ENCODE measurements at places on chromosomes 13 and 19. TPM values are rescaled to one million over a fixed set of nuclear protein-coding genes. Genes with fewer than 3 reads are reported as not detected.

Gene LILRB2
- polyA plus RNA-seq = 202 TPM

Gene ATXN8OS
- polyA plus RNA-seq = not detected

Gene BEST2
- polyA plus RNA-seq = 0.02 TPM

Gene RGCC
- 167 TPM for polyA plus RNA-seq

Gene MCEMP1
- polyA plus RNA-seq = 298 TPM

Gene PTH2
- polyA plus RNA-seq = not detected

Gene NEK3
- 25.7 TPM for polyA plus RNA-seq

Gene ZNF726
- polyA plus RNA-seq = 0.78 TPM

Gene SYT5
- polyA plus RNA-seq = 0.33 TPM

Gene IFNL1
- 0.17 TPM for polyA plus RNA-seq

Gene ADGRE3
- 1.9 TPM for polyA plus RNA-seq

Gene MBD3L2
- not detected for polyA plus RNA-seq

Gene CDC42EP5
- 17.8 TPM for polyA plus RNA-seq

Gene LINGO3
- polyA plus RNA-seq = 1.0 TPM

Gene MTIF3
- 47.7 TPM for polyA plus RNA-seq
